Mammary epithelial cell (primary cell): ENCODE measurements at places on chromosomes 7 and 10. TPM values are rescaled to one million over a fixed set of nuclear protein-coding genes. Genes with fewer than 3 reads are reported as not detected.

Gene CFAP70
- 3.0 TPM for total RNA-seq

Gene SEMA3E
- 0.42 and 0.83 TPM in 2 replicates for total RNA-seq

Gene EMX2
- not detected for total RNA-seq

Gene CCDC3
- total RNA-seq, result 3.2 and 3.7 TPM in 2 replicates

Gene PNLIP
- total RNA-seq, result not detected in 2 replicates

Gene HKDC1
- under 0.01 TPM for total RNA-seq

Gene MASTL
- total RNA-seq, result 8.2 and 15.8 TPM in 2 replicates

Gene IRF5
- total RNA-seq, result 12.7 TPM

Gene LIPF
- total RNA-seq, result not detected in 2 replicates

Gene IQCE
- total RNA-seq, result 13.3 TPM

Gene PIP
- total RNA-seq, result not detected

Gene NRCAM
- total RNA-seq, result 42.5 and 48.6 TPM in 2 replicates

Gene STOX1
- total RNA-seq, result 0.17 TPM

Gene NEUROD6
- not detected in 2 replicates for total RNA-seq

Gene OR6V1
- not detected for total RNA-seq

Gene CDHR1
- total RNA-seq, result 8.8 TPM

Gene IGFBP1
- not detected in 2 replicates for total RNA-seq

Gene ATOH7
- not detected for total RNA-seq

Gene HYCC1
- total RNA-seq, result 40.5 TPM

Gene PRF1
- not detected for total RNA-seq

Gene NKX1-2
- 4.4 and 6.1 TPM in 2 replicates for total RNA-seq

Gene GPC2
- 4.7 and 6.4 TPM in 2 replicates for total RNA-seq

Gene PRSS58
- not detected for total RNA-seq

Gene TEX47
- not detected for total RNA-seq

Gene CRYGN
- total RNA-seq, result not detected
